HS-5 (cell line): ENCODE measurements at places on chromosomes 4 and X.
A peak's percentile ranks its signal among the peaks of the same experiment; 100 is the strongest.

DNA sequence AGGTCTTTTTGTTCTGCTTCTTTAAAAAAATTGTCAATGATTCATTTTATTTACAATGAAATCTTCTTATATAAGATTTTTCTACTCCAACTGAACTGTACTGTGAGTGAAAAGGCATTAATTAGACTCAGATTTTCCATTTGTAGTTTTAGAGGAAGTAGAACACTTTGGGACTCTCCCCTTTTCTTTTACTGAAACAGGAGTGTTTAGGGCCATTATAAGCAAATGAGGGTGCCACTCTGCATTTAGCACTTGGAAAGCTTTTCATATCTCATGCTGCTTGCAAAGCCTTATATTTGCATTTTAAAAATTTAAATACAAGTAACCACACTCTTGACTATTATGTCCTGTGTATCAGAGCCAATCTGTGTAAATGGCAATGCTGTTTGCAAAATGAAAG lies 584.3 kb downstream of the KLHL13 start:
- no peak for DNase-seq

DNA sequence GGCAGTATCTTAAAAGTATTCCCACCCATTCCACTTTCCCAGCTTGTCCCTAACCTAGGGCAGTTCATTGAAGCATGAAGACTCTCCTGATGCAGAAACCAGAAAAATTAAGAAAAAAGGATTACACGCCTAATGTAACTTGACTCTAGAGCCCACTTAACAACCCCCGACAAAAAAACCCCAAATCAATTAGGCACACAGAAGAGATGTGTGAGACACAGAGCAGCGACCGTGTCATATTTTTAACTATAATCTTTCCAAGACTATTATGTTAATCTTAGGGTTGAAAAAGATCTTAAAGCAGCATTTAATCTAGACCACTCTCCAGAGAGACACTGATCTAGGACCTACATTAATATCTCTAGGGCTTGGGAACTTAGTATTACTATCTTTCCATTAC lies 1.3 kb downstream of the YTHDC1 start:
- no peak for DNase-seq

GRCh38 chr4:137896221-137896737 lies 345.9 kb downstream of the SLC7A11 start:
- DNase-seq: peak; percentile 16

DNA sequence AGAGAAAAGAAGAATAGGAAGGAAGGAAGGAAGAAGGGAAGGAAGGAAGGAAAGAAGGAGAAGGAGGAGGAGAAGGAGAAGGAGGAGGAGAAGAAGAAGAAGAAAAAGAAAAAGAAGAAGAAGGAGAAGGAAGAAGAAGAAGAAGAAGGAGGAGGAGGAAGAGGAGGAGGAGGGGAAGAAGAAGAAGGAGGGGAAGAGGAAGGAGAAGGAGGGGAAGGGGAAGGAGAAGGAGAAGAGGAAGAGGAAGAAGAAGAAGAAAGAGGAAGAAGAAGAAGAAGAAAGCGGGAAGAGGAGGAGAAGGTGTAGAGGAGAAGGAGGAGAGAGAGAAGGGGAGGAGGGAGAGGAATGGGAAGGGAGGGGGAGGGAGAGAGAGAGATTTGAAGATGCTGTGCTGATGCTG lies 22.6 kb downstream of the CCKAR start:
- DNase-seq: no peak

GRCh38 chrX:48999030-48999429 lies 3.0 kb downstream of the GRIPAP1 start:
- no peak for DNase-seq

DNA sequence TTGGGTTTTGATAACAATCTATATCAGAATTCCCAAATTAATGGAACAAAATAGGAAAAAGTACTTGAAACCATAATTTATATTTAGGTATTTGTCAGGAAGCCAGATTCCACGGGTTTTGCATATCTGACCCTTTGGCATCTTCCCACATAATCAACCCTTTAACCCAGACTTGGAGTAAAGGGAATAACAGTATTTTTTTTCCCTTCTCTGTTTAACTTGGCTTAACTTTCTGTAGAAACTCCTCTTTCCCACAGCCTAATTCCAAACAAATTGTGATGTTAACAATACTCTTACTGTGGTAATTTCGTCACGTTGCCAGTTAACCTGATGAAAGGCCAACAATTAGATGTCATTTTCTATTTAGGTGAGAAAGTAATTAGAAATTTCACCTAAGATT lies 49.4 kb upstream of the GUCY1A1 start:
- DNase-seq: no peak

- DNase-seq: no peak
These were observed 209.4 kb upstream of the UGT8 start for GRCh38 chr4:114389070-114389685.
